ENCODE measurements at places on chromosomes 4 and X. TPM values are rescaled to one million over a fixed set of nuclear protein-coding genes. Genes with fewer than 3 reads are reported as not detected.

NXF2 gene
- not detected for polyA plus RNA-seq

RPGR gene
- polyA plus RNA-seq: 7.3 TPM

DNA sequence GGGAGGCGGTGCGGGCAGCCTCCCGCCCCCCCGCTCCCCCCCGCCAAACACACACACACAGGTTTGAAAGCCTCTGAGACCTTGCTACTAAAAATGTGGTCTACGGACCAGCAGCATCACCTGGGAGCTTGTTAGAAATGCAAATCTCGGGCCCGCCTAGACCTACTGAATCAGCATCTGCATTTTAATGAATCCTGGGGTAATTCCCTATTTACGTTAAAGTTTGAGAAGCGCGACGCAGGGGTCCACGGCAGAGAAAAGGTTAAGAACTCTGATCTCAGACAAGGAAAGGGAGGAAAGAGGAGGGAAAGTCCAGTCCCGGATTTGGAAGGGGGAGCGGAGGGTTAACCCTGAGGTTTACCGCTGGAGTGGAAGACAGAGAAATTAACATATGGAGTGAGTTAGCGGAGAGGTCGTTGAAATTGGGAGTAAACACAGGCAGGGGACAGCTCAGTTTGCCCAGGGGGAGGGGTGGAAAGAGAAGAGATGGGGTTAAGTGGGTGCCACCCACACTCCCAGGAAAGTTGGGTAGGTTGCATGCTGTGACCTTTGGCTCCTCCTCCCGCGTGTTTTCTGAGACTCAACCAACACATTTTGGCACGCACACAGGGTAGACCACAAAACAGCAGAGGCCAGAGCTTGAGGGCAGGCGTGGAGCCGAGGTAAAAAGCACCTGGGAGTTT lies 483.6 kb downstream of the BCOR start:
- DNase-seq: peak; percentile 43

GRCh38 chr4:40939856-40940255 lies 190.1 kb downstream of the NSUN7 start:
- no peak for DNase-seq

Measured in B cell (primary cell).